ENCODE measurements at places on chromosomes 13 and 19.

- no peak overlapping the region for H3K27ac ChIP-seq
- H3K4me1 ChIP-seq = no peaks in the 10 kb centered on the region
- no peaks in the 10 kb centered on the region for H3K36me3 ChIP-seq
- no peaks in the 10 kb centered on the region for H3K27me3 ChIP-seq
- no peak for DNase-seq
Observed at GRCh38 chr13:113666329-113666670, 719 bp upstream of the GRK1 start.

- DNase-seq = no peak
- no peaks in the 10 kb centered on the region for H3K36me3 ChIP-seq
- H3K27ac ChIP-seq = no peak overlapping the region
- no peak overlapping the region for H3K4me3 ChIP-seq
- no peaks in the 10 kb centered on the region for H3K27me3 ChIP-seq
- H3K4me1 ChIP-seq = no peaks in the 10 kb centered on the region
Observed at GRCh38 chr19:7238051-7238450, 56.2 kb downstream of the INSR start.

DNA sequence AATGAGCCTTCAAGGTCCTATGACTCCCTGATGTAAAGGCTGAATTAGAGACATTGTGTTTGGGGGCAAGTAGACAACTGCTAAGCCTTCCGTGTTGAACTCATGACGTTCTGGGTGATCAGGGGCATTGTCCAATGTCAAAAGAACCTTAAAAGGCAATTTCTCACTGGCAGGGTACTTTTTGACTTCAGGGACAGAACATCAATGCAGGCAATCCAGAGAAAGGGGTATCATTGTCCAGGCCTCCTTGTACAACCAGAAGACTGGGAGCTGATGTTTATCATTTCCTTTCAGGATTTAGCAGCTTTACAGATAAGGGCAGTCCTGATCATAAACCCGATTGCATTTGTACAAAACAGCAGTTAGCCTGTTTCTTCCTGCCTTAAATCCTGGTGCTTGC lies 25.0 kb upstream of the SMAD9 start:
- H3K27ac ChIP-seq = no peak overlapping the region
- H3K36me3 ChIP-seq = no peaks in the 10 kb centered on the region
- no peak overlapping the region for H3K4me3 ChIP-seq
- H3K27me3 ChIP-seq = no peaks in the 10 kb centered on the region
- no peaks in the 10 kb centered on the region for H3K4me1 ChIP-seq

DNA sequence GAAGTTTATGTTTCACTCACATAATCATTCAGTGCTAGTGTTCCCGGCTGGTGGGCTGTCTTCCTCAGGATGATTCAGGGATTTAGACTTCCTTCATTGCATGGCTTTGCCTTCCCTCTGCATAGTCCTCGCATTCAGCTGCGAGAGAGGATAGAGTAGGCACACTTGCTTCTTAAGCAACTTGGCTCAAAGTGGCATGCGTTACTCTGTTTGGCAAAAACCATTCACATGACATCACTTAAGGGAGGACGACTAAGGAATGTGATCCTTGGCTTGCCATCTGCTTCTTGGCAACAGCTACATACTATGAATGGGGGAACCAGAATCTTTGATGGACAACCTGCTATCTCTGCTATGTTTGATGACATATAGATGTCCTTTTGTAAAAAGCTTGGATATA lies 359.3 kb downstream of the TDRD3 start:
- no peak overlapping the region for H3K27ac ChIP-seq
- H3K4me1 ChIP-seq = no peaks in the 10 kb centered on the region
- H3K36me3 ChIP-seq = no peaks in the 10 kb centered on the region
- H3K4me3 ChIP-seq = no peak overlapping the region

- DNase-seq = no peak
- H3K27me3 ChIP-seq = no peaks in the 10 kb centered on the region
- peaks cover 3% of the 10 kb centered on the region for H3K4me1 ChIP-seq
- no peak overlapping the region for H3K27ac ChIP-seq
Observed at GRCh38 chr19:40583283-40583682, 6.6 kb downstream of the SHKBP1 start.

- peak overlapping the region; percentile 34 for H3K27ac ChIP-seq
- DNase-seq = no peak
- peaks cover 56% of the 10 kb centered on the region for H3K4me1 ChIP-seq
- H3K4me3 ChIP-seq = no peak overlapping the region
- H3K36me3 ChIP-seq = no peaks in the 10 kb centered on the region
- no peaks in the 10 kb centered on the region for H3K27me3 ChIP-seq
Observed at GRCh38 chr19:2084993-2085720, 11.0 kb downstream of the MOB3A start.

DNA sequence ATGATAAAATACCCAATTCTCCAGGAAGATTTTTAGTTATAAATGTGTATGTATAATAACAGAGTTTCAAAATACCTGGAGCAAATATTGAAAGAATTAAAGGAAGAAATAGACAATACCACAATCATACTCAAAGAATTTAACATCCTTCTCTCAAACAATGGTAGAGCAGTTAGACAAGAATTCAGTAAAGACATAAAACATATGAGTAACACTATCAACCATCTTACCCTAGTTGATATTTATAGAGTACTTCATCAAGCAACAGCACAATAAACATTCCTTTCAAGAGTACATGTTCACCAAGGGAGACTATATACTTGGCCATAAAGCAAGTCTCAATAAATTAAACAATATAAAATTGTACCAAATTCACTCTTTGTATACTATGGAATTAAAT lies 108.4 kb downstream of the DLEU7 start:
- H3K27ac ChIP-seq = no peak overlapping the region
- no peak overlapping the region for H3K4me3 ChIP-seq
- H3K27me3 ChIP-seq = no peaks in the 10 kb centered on the region
- H3K36me3 ChIP-seq = no peaks in the 10 kb centered on the region
- 0 out of 2 replicates have a peak, but pooled peaks cover 5% of the 10 kb centered on the region for H3K4me1 ChIP-seq
- no peak for DNase-seq

DNA sequence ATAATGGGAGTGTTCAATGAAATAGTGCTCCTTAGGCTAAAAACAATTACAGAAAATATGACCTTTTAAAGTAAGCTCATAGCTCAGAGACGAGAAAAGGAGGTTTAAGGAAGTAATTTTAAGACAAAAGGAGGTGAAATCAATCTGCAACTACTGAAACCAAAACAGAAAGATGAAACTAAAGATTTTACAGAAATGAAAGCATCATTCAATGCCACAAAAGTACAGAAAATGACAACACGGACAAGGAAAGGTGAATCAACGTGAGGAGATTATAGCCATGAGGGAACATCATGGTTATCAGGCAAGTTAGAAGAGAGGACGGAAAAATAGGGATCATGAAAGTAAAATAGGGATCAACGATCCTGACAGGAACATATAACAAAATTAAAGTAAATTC lies 745.2 kb downstream of the PCDH17 start:
- no peaks in the 10 kb centered on the region for H3K4me1 ChIP-seq
- no peak overlapping the region for H3K4me3 ChIP-seq
- H3K27ac ChIP-seq = no peak overlapping the region
- H3K36me3 ChIP-seq = no peaks in the 10 kb centered on the region
- no peak for DNase-seq

DNA sequence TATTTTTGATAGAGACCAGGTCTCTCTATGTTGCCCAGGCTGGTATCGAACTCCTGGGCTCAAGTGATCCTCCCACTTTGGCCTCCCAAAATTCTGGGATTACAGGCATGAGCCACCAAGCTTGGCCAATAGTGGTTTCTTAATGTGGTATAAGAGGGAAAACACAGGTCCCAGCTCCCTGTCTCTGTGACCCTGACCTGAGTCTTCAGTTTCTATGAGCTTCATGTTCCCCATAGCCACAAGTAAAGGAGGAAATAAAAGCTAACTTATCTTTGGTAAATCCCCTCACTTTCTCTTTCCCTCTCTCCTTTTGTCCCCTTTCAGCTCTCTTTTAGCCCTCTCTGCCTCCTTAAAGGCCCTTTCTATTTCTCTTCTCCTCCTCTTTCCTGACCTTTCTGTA lies 50.3 kb downstream of the ABCC4 start:
- no peak for DNase-seq
- H3K27ac ChIP-seq = no peak overlapping the region
- H3K27me3 ChIP-seq = no peaks in the 10 kb centered on the region
- peaks cover 51% of the 10 kb centered on the region for H3K4me1 ChIP-seq

DNA sequence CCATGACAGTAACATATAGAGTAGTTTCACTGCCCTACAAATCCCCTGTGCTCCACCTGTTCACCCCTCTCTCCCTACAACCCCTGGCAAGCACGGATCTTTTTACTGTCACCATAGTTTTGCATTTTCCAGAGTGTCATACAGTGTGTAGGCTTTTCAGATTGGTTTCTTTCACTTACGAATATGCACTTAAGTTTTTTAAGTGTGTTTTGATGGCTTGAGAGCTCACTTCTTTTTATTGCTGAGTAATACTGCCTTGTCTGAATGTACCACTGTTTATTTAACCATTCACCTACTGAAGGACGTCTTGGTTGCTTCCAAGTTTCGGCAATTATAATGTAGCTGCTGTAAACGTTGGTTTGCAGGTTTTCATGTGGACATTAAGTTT lies 175.1 kb downstream of the ITGBL1 start:
- no peak for DNase-seq
- H3K4me3 ChIP-seq = no peak overlapping the region
- no peaks in the 10 kb centered on the region for H3K4me1 ChIP-seq
- no peak overlapping the region for H3K27ac ChIP-seq
- no peaks in the 10 kb centered on the region for H3K27me3 ChIP-seq

GRCh38 chr19:7926727-7927604 lies 1.0 kb upstream of the CTXN1 start:
- H3K4me3 ChIP-seq = no peak overlapping the region
- H3K36me3 ChIP-seq = peaks cover 17% of the 10 kb centered on the region
- peaks cover 52% of the 10 kb centered on the region for H3K4me1 ChIP-seq
- peak overlapping the region; percentile 49 for H3K27ac ChIP-seq
- no peaks in the 10 kb centered on the region for H3K27me3 ChIP-seq
- DNase-seq = no peak

DNA sequence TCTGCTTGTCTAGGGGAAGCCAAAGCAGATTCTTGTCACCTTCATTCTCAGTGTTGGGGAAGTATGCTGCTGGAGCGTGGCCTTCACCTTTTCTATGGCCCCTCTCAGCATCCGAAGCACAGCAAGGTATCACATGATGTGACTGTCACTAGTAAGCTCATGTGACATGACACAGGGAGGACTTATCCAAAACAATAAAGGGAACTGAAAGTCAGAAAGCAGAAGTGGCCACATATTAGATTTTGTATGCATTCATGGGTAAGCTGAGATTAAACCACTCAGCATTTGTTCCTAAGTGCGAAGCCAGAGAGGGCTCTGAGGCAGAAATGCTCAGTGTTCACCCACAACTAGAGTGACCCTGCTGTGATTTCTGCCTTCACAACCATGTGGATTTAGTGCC lies 72.8 kb upstream of the PCDH8 start:
- no peaks in the 10 kb centered on the region for H3K4me1 ChIP-seq
- no peak overlapping the region for H3K4me3 ChIP-seq
- H3K27me3 ChIP-seq = peaks cover 17% of the 10 kb centered on the region
- no peak overlapping the region for H3K27ac ChIP-seq

DNA sequence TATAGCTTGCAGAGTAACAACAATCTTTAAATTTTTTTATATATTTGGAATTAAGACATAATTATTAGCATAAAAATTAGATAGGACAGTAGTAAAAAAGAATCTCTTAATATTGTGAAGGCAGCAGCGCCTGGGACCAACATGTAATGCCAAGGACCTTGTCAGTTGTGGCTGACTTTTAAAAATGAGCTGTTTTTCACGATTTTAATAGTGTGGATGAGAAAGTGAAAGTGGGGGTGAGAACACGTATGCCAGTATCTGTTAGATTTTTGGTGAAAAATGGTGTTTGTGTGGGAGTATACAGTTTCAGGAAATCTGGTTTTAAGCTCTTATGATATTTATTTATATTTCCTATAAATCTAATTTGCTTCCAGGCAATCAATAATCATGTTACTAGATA lies 125.2 kb downstream of the LMO7 start:
- no peak overlapping the region for H3K27ac ChIP-seq
- no peaks in the 10 kb centered on the region for H3K4me1 ChIP-seq
- H3K27me3 ChIP-seq = no peaks in the 10 kb centered on the region
- H3K4me3 ChIP-seq = no peak overlapping the region
- DNase-seq = no peak

- H3K4me1 ChIP-seq = peaks cover 10% of the 10 kb centered on the region
- H3K36me3 ChIP-seq = no peaks in the 10 kb centered on the region
- peak overlapping the region; percentile 27 for H3K27ac ChIP-seq
Observed at GRCh38 chr13:79581870-79582315, 100.9 kb downstream of the NDFIP2 start.

- H3K27ac ChIP-seq = 0 out of 2 replicates have a peak overlapping the region, but pooled peaks have one; percentile 34
- peaks cover 17% of the 10 kb centered on the region for H3K4me1 ChIP-seq
- no peak overlapping the region for H3K4me3 ChIP-seq
Observed at GRCh38 chr19:16301999-16302694, 22.5 kb upstream of the KLF2 start.

DNA sequence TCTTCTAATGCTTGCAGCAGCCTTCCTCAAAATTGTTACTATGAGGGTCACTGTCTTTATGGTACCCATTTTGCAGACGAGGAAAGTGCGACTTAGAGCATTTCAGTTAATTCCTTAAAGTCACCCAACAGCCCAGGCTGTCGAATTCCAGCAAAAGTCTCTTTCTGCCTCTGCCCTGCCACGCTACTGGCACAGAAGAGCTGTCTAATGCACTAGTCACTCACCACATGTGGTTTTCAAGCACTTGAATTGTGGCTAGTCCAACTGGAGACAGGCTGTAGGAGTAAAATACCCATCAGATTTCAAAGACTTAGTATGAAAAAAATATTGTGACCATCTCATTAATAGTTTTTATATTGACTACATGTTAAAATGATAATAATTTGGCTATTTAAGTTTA lies 1.7 kb downstream of the FPR1 start:
- no peak overlapping the region for H3K27ac ChIP-seq
- no peaks in the 10 kb centered on the region for H3K27me3 ChIP-seq
- peaks cover 7% of the 10 kb centered on the region for H3K4me1 ChIP-seq
- no peak for DNase-seq
- no peaks in the 10 kb centered on the region for H3K36me3 ChIP-seq
- no peak overlapping the region for H3K4me3 ChIP-seq

DNA sequence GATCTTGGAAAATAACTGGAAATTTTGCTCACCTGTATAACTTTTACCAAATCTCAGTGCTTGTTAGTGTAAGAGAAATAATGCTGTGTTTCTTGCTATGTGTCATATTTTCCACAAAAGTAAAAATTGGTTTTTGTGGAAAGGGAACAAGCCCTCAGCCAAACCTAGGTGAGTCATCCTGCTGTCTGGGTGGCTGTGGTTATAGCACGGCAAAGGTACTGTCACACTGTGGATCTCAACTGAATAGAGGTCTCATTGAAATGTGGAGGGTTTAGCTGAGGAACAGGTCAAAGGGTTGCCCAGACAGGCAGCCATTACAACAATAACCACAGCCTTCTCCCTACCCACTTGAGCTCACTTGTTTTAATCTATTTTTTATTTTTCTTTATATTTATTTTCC lies 338.8 kb upstream of the DACH1 start:
- H3K4me3 ChIP-seq = no peak overlapping the region
- H3K4me1 ChIP-seq = no peaks in the 10 kb centered on the region
- H3K27ac ChIP-seq = no peak overlapping the region
- DNase-seq = peak; percentile 6

GRCh38 chr13:28707629-28708427 lies 10.9 kb downstream of the SLC46A3 start:
- H3K27ac ChIP-seq = no peak overlapping the region
- H3K4me3 ChIP-seq = no peak overlapping the region
- H3K36me3 ChIP-seq = no peaks in the 10 kb centered on the region
- no peak for DNase-seq
- H3K27me3 ChIP-seq = no peaks in the 10 kb centered on the region

- H3K4me3 ChIP-seq = no peak overlapping the region
- H3K27ac ChIP-seq = no peak overlapping the region
- no peak for DNase-seq
- H3K36me3 ChIP-seq = no peaks in the 10 kb centered on the region
- no peaks in the 10 kb centered on the region for H3K4me1 ChIP-seq
Observed at GRCh38 chr19:38488096-38488495, 54.6 kb downstream of the RYR1 start.
